SK-N-SH (cell line): ENCODE measurements at places on chromosomes 7 and 10. TPM values are rescaled to one million over a fixed set of nuclear protein-coding genes. Genes with fewer than 3 reads are reported as not detected.

DNA sequence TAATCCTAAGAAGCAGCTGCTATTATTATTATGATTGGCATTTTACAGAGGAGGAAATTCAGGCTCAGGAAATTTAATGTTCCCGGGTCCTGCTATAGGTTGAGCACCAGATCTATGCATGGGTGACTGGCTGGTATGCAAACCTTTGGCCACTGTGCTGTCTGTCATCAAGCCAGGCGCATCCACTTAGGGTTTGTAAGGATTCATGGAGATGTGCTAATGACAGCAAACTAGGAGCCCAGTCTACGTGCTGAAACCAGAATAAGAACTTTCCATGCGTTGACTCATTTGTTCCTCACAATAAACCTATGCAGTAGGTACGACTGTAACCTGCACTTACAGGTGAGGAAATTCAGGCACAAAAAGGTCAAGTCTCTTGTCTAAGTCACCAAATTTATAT lies 64.5 kb upstream of the ZMIZ1 start:
- no peak overlapping the region for H3K27ac ChIP-seq
- DNase-seq, result no peak
- no peaks in the 10 kb centered on the region for H3K27me3 ChIP-seq
- no peak overlapping the region for H3K4me3 ChIP-seq
- H3K36me3 ChIP-seq, result no peaks in the 10 kb centered on the region

- no peaks in the 10 kb centered on the region for H3K36me3 ChIP-seq
- peak within 1 kb of the TSS; percentile 67 for H3K4me3 ChIP-seq
- H3K4me1 ChIP-seq, result peaks cover 5% of the 10 kb centered on the region; the same call in 1 of the 2 replicates
- H3K27ac ChIP-seq, result peak within 1 kb of the TSS; percentile 89
Observed at GRCh38 chr10:97318772-97319651, at the start of gene FRAT1. TSS of gene FRAT1 (plus strand) at chr10:97319271. CDS start at chr10:97319454, 183 bp downstream.

DNA sequence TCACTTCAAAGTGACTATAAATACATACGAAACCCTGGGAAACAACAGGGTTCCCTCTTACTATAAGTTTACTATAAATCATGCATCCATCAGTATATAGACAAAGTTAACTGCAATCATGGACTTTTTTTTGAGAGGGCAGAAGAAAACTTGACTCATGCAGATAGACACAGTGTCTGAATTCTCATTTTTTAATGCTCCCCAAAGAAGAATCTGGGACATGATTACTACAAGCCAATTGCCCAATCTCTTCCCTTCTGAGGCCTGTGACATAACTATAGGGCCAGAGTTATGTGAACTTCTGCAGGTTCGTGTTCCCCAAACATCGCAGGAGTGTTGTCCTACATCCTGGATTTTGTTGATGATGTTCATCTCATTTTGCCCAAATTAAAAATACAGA lies 376.5 kb downstream of the KCNMA1 start:
- no peak overlapping the region for H3K27ac ChIP-seq
- no peak overlapping the region for H3K4me3 ChIP-seq
- H3K27me3 ChIP-seq, result no peaks in the 10 kb centered on the region
- H3K36me3 ChIP-seq, result no peaks in the 10 kb centered on the region
- DNase-seq, result no peak

GRCh38 chr7:105934572-105935185 lies 28.4 kb upstream of the CDHR3 start:
- no peaks in the 10 kb centered on the region for H3K27me3 ChIP-seq
- peak; percentile 65 for DNase-seq
- no peaks in the 10 kb centered on the region for H3K36me3 ChIP-seq
- no peak overlapping the region for H3K4me3 ChIP-seq
- no peak overlapping the region for H3K27ac ChIP-seq
- H3K4me1 ChIP-seq, result peaks cover 20% of the 10 kb centered on the region

The INHBA gene
- 81.0 and 110 TPM in 2 replicates for polyA plus RNA-seq

The GPER1 gene
- 4.0 and 6.4 TPM in 2 replicates for polyA plus RNA-seq

The TMEM106B gene
- polyA plus RNA-seq, result 20.4 and 27.3 TPM in 2 replicates

The MYOF gene
- 103 and 134 TPM in 2 replicates for polyA plus RNA-seq

The ZNF479 gene
- polyA plus RNA-seq, result not detected in 2 replicates
